ENCODE measurements at places on chromosomes 3 and 15.

DNA sequence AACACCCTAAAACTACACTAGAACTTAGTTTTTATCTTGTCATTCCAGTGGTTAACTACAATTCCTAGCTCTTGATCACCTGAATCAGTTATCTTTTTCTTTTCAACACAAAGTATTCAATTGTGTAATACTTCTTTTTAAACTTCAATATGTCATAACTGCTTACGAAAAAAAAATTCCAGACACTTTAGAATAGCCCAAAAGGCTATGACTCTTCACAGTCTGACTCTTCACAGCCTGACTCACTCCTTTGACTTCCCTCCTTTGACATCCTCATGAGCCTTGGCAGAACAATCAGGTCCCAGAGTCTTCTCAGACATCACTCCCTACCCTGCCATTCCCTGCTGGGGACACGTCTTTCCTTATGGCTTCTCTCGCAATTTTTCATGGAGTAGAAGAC, 727.1 kb downstream of the ROBO1 start:
- no peak for DNase-seq

DNA sequence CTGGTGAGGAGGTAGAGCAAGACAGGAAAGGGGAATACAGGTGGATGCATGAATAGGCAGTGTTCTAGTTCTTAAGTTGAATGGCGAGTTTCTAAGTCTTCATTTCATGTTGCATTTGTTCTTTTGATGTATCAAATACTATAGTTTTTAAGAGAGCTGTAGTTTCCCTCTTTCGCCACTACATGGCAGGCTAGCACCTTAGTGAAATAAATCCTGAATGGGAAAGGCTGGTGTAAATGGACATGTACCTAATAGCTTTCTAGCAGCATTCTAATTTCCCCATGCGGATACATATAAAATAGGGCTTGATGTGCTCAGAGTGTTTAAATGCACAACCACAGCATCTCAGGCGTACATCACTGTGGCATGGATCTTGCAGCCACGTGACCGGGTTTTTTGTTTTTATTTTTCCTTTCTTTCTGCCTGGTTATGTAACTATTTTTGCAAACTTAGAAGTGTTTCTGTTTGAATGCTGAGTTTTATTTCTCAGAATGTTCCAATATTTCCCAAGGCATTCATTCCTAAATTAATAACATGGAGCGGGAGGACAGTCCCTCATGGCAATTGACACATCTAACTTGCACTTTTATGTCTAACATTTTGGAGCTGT, 23.5 kb upstream of the CLN6 start:
- no peak for DNase-seq

GRCh38 chr3:175329373-175329772, 470.2 kb downstream of the NAALADL2 start:
- no peak for DNase-seq

DNA sequence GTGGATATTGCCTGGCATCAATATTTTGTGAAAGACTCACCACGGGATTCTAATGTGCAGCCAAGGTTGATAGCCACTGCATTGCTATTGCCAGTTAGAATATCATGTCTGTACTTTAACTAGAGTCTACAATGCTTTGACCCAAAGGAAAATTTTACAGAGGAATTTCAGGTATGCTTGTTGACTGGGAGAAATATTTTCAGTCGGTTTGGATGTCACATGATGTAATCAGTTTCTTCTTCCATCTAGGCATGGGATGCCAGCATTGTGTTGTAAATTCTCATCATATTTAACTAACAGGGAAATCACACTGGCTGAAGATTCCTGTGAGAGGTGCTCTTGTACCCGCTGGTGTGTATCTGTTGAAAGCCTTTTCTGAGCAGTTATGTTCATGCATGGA, 508.9 kb upstream of the ADAMTS9 start:
- DNase-seq: no peak

DNA sequence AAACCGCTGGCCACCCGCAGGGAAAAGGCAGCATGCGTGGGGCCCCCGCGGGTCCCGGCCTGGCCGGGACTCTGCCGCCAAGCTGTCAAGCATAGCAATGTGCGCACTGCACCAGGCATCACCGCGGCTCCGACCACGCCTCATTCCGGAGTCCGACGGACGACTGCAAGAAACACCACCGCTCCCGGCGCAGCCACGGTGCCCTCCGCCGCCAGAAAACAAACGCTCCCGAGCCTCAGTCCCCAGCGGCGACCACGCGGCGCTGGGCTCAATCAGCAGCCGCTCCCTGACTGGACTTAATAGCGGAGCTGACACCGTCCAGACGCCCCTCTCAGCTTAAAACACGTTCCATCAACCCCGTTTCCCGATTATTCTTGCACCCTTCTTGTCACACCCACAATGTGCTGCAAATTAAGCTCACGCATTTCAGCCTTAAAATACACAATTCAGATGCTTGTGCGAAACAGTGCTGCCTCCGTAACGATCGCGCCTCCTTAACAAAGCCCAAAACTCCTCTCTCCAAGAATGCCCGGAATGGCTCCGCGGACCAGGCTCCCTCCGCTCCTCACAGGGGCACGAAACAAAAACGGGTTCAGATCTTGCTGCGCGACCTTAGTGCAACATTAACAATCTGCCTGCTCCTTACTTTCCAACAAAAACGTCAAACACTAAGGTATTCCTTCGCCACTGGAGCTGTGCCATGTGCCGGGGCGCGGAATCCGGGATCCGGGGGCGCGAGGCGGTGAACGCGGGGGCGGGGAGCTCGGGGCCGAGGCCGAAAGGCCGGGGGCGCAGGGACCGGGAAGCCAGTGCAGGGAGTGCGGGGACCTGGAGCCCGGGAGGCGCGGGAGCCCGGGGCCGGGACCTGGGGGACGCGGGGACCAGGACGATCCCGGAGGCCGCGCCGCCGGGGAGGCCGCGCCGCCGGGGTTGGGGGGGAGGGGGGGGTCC, 655 bp downstream of the CYFIP1 start:
- peak; percentile 23 for DNase-seq

DNA sequence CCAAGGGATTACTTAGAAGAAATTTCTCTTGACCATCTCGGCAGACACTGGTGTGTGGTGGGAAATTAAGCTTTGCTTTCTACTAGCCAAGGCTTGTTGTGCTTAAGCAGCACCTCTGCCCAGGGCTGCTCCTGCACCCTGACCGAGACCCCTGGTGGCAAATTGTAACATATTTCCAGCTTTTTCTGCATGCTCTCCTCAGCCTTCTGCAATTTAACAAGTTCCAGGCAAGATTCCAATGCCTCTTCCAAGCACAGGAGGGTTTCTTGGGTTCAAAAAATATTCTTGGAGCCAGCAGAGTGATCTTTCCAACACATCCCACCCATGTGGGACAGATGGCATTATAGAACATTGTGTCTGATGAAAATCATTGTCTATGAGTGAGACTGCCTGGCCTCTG, 210.5 kb downstream of the CLSTN2 start:
- DNase-seq: no peak

GRCh38 chr3:47664519-47664918, 85.9 kb upstream of the CSPG5 start:
- no peak for DNase-seq

GRCh38 chr3:178454726-178455125, 81.5 kb upstream of the KCNMB2 start:
- no peak for DNase-seq

DNA sequence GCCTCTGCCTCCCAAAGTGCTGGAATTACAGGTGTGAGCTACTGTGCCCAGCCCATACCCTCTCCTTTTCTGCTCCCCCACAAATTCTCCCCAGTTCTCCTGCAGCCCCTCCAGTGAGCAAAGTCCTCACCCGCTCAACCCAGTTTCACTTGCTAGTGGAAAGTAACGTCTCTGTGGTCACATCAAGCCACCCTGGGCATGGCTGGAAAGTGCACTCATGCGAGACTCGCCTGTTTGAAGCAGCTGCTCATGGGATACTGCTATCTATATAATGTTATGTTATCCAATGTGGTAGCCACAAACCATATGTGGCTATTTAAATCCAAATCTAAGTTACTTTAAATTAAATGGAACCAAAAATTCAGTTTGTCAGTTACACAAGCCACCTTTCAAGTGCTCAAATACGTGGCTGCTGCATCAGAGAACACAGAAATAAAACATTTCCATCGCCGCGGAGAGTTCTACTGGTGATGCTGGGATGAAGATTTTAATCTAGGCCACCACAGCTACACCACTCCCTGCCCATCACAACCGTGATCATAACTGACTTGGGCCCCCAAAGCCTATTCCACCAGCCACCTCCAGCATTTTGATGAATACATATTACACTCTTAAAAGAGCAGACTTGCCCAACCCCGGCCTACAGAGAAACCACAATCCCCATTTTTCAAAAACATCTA, 119.4 kb downstream of the LIPC start:
- no peak for DNase-seq

DNA sequence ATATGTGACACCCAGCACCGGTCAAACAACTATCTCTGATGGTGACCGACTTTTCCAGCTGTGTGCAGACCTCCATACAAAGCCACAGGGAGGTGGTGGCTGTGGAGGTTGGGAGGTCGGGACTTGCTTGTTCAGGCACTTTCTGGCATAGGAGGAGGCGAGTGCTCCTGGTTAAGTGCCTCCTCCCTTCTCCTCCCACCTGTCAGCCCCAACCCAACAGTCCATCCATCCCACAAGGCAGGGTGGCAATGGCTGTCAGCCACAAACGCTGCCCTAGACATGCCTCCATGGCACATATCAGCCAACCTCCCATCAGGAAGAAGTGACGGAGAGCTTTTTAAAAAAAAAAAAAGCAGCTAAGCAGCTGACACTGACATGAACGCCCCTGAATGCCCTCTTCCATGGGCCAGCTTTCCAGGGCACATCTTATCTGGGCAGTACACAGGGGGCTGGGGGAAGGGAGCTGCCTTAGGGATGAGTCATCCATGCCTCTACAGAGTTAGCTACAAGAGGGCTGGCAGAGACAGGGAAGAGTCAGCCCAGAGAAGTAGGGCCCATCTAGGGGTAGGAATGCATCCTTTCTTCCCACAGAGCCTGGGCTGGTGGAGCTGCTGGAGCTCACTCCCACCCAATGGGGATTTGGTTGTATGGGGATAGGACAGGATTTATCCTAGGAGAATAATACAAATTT, 41.2 kb downstream of the CCDC12 start:
- DNase-seq: no peak

DNA sequence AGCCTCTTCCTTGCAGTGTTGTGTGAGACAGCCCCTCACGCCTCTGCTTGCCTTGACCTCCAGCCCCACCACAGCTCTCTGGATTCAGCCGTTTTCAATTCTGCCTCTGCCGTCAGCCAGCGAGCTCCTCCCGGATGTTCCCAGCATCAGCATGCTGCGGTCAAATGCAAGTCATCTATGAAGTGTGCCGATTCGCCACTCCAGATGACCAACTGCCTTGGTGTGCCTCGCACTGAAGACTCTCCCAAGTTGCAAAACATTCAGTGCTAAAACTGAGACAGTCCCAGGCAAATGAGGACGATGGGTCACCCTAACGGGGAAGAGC, 30.6 kb upstream of the RASA2 start:
- no peak for DNase-seq

DNA sequence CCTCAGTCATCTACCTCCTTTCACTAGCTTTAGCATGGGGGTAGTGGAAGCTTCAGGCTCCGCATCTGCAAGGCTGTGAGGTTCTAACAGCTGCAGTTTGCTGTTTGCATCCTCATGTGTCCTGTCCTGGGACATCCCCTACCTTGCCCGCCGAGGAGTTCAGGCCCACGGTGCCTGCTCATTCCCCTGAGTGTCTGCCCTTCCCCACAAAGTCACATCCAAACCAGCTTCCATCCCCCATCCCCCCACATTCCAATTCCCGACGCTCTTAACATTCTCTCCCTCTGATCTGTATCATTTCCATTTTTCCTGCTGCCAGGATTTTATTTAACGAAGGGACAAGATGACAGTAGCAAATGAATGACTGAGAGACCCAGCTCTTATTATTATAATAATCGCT, 43.8 kb downstream of the HRH1 start:
- DNase-seq: no peak

DNA sequence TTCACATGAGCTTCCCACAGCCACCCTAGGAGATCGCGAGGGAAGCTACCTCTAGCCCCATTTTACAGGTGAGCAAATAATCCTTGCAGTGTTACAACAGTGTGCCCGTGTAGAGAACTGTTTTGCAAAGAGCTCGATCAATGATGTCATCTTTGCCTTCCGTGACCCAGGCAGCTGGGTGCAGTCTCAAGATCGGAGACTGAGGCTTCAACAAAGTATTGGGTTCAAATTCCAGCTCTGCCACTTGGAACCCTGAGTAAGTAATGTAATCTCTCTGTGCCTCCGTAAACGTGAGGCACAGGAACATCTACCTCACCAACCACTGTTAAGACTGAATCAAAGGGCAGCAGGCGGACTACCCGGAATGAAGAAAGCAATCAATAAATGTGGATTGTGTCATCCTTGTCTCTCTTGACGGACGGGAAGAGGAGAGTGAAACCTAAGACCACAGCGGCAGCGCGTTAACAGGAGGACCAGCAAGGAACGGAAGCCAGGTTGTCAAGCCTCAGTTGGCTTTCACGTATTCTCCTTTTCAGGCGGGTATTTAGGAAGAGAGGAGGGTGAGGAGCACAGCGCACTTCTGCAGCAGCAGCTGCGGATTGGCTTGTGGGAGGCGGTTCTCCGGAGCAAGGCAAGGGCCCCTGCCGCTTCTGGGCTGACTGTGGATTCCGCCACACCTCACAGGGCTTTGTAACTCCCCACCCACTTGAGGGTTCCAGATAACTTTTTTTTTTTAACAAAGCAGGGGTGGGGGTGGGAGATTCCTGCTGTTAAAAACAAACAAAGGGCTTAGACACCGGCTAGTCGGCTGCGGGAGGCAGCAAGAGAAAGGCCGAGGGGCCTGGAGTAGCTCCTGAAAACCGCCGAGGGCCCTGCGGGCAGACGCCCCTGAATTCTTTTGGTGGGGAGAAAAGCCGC, 1.5 kb upstream of the SMAD3 start:
- DNase-seq: no peak

- no peak for DNase-seq
These were observed 110.4 kb downstream of the CBLB start for GRCh38 chr3:105758451-105758850.

GRCh38 chr3:185024966-185025365, 127.9 kb downstream of the C3orf70 start:
- DNase-seq: no peak

DNA sequence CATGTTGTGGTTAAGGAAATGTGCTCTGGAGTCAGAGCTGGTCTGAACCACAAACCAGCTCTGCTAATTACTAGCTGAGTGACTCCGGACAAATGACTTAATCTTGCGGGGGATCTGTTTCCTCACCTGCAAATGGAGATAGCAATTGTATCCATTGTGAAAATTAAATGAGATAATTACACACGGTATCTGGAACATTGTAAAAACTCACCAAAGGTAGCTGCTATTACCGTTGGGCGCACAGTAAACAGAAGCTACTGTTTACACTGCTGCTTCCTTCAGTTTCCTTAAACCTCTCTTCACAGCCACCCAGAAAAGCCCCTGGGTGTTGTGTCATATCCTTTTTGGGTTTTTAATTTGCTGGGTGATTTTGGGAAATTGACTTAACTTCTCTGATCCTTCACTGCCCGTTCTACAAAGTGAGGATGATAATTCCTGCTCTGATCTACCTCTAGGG, 107.8 kb downstream of the MEGF11 start:
- DNase-seq: no peak

GRCh38 chr3:157086060-157086750, 73.7 kb downstream of the CCNL1 start:
- DNase-seq: no peak

GRCh38 chr15:34339946-34340345, 2.4 kb upstream of the SLC12A6 start:
- no peak for DNase-seq

- no peak for DNase-seq
These were observed 49.6 kb downstream of the CEMIP start for GRCh38 chr15:80828796-80829195.

GRCh38 chr3:33491721-33492120, 51.5 kb upstream of the UBP1 start:
- DNase-seq: no peak
